ENCODE measurements at places on chromosomes 2 and 18.

DNA sequence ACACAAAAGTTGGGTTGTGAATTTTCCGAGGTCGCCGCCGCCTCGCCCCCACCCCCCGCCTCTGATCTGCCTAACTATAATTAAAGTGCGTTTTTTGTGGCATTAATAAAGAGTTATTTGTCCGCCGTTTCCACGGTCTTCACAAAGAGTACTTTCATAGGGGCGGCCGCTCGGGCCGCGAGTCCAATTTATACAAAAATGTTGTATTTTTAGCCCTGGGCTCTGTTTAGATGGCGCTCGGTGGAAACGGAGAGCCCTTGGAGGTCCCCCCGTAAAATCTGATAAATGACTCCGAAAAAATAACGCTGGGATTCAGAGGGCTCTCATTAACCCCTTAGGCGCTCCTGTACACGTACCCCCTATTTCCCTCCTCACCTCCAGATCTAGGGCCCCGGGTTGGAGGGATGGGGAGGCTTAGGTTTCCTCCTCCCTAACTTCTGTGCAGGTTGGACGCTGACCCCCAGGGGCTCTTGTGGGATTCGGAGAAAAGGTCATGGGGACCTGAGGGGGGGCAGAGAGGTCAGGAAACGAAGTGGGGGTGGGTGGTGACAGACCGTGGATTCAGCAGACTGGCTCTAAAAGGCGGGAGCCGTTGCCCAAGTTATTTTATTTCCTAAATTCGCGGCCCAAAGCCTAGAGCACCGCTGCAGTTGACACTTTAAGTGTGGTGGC lies 1.9 kb downstream of the CYP26B1 start:
- DNase-seq = no peak

DNA sequence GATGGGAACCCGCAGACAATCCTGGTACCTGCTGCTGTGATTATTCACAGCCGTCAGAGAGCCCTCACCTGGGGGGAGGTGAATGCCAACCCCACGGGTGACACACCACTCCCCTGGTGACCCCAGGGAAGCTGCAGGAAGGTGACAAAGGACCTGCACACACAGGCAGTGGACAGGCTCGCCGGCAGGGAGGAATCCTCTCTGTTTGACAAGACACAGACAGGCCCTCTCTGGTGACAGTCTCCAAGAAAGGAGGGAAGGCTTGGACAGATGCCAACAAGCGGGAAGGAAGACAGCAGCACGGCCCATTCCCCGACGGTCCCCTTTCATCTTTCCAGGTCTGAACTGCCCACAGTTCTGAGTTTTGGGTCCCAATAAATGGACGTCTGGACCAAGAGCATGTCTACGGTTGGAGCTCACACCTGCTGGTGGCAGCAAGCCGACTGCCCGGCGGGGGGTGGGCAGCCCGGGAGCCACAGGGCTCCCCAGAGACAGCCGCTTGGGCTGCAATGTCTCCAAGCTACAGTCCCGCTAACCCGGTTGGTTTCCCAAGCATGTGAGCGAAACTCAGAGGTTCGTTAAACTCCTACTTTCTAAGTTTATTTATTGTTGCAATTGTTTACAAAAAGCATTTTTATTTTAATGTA lies 31.8 kb downstream of the HDAC4 start:
- DNase-seq = no peak

- no peak for DNase-seq
Measured at GRCh38 chr2:231129216-231129615, 4.4 kb upstream of the HTR2B start.

DNA sequence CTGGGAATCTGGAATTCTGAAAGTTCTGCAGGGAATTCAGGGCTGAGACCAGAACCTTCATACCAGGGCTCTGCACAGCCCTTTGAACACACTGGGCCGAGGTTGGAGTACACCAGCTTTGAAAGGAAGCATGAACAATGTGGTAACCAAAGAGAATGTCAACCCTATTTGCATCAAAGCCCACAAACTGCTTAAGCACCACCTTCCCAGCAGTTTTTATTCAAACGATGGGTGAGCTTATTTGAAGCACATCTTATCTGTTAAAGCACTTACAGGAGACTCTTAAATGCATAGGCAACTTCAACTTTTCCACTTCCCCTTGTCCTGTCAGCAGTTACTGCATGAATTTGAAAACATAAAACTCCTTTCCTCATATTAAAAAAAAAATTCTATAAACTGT lies 96.6 kb downstream of the TXNL1 start:
- no peak for DNase-seq
